KBM-7 (cell line): ENCODE measurements at places on chromosomes 12 and 14.

DNA sequence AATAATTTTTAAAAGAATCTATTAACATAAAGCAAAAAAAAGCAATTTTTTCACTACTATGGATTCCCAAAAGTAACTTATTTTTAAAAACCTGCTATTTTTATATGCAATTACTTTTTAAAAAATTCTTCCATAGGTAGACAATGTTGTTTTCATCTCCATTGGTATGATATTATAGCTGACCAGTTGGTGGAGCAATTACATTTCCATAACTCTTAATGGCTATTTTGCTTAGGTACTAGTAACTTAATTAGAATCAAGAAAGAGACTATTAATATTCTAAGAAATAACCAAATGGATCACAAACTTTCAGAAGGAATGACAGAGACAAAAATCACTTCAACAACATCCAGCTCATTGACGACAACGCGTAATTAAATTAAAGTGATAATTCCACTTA lies 64.7 kb upstream of the PTCSC3 start:
- DNase-seq: no peak

DNA sequence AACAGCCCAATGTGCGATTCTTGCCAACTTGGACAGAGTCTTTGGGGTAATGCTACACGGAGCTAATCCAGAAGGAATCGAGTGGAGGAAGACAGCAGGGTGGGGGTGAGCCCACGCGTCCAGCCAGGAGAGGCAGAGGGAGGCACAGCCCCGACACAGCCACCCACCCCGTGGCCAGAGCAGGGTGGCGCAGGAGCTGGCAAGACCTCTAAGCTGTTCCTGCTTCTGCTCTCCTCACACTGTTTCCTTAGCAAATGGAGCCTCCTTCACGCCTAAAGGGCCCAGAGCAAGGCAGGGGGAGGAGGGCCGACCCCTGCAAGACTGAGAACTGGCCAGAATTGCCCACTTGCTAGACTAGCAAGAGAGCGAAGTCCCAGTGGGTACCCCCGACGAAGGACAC lies 91.5 kb downstream of the FBXL14 start:
- DNase-seq: no peak

DNA sequence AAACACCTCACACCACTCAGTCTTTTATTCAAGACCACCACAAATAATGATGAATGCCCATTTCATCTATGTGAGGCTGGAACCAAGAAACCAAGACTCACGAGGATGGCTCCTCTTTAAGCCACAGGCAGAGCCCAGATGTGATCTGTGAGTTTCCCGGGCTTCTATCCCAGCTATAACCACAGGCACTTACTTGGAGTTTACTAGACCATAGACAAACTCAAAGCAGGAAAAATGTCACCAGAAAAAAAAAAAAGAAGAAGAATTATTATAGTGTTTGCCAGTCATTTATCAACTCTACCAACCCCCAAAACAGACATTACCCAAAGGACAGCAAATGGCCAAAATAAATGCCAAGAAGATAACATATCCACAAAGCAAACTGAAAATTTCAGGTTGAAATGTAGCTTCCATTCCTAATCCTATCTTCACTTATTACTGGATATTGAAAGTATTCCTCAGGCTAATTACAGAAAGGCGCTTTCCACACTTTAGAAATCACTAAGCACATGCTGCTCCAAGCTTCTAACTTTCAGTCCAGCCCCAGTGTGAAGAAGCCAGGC lies 44.7 kb downstream of the ZFYVE1 start:
- DNase-seq: no peak

GRCh38 chr12:57868851-57869268 lies 22.3 kb upstream of the CTDSP2 start:
- DNase-seq: no peak

DNA sequence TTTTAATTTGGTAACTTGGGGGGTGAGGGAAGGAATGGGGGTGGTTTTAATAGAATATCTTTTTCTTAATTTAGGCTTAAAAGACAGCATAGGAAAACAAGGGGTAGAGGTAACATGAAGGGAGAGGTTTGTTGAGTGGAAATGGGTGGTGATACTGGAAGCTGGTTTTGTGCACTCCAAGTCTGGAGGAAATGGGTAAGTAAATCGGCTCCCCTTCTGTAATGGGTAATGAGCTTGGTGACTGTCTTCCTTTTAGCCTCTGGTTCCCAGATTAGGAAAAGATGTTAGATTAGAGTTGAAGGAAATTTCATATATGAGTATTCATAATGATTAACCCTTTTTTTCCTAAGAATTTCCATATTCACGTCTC lies 122.1 kb downstream of the SRGAP1 start:
- no peak for DNase-seq

DNA sequence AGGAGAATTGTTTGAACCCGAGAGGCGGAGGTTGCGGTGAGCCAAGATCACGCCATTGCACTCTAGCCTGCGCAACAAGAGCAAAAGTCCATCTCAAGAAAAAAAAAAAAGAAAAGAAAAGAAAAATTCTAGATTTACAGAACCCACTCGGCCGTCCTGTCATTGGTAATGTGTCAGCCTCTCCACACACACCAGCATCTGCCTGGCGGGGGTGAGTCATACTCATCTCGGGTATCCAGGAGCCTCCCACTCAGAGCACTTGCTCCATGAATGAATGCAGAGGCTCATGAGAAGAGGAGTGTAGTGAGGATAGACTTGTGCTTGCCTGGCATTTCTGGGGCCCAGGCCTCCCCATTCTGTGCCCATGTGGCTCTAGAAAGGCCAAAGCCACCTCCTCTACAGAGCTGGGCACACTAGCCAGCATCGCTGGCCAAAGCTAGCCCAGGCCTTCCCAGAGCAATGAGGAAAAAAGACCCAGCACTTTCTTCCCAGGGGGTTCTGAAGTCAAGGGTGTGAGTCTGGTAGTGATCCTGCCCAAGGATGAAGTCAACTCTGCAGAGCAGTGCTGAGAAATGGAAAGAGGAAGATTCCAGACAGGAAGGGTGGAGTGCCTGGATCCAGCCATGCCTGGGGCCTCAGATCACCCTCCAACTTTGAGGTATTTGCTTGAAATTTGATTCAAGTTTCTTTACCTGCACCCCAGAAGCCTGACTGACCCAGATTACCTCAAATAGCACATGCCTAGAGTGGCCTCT lies 31.2 kb upstream of the KLC1 start:
- no peak for DNase-seq
